ENCODE measurements at places on chromosomes 4 and X.

- no peak for DNase-seq
These were observed 89.8 kb upstream of the TNIP3 start for GRCh38 chr4:121253961-121254360.

DNA sequence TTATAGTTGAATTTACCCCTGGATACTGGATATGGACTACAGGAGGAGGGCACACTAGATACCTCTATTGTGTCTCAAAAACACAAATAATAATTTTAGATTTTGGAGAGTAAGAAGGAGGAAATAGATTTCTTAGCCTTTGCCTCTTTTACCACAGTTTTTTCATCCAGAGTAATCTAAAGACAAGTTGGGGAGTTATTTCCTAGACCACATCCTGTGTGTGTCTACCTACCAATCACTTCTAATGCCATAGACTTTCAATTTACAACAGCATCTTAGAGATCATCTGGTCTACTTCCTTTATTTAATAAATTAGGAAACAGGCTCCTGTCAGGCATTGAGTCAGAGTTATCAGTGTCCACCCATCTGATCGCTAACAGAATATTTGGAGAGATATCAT is 191.5 kb downstream of the EDA start:
- no peak for DNase-seq

DNA sequence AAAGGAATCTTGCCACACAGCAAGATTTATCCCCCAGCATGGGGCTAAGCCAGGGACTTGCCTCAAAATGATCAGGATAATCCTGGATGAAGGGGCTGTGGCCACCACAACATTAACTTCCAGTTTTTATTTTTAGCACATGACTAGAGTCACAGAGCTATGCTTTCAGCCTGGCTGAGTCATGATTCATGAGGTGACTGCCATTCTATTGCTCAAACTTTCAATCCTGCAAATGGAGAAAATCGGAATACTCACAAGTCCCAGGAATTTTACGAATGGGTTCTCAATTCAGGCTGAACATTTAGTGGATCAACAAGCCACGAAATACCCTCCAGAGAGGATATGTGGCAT is 70.7 kb upstream of the HPGD start:
- DNase-seq = peak; percentile 44

GRCh38 chr4:150012851-150013360 is 65.3 kb upstream of the DCLK2 start:
- DNase-seq = peak; percentile 25

GRCh38 chr4:126973201-126973600 is 659.6 kb upstream of the INTU start:
- no peak for DNase-seq

- DNase-seq = no peak
These were observed 126.5 kb upstream of the INTU start for GRCh38 chr4:127506283-127506682.

DNA sequence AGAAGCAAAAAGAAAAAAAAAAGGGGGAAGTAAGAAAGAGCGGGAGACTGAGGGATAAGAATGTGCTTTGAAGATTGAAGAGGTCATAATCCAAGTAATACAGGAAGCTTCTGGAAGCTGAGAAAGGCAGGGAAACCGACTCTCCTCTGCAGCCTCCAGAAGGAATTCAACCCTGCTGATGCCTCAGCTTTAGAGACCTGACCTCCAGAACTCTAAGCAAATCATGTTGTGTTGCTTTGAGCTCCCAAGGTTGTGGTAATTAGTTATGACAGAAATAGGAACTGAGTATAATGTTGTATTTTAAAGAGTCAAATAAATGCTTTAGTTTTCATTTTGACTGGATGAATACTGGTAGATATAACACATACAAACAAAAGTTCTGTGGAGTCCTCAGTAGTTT is 48.0 kb upstream of the FAT1 start:
- DNase-seq = no peak

DNA sequence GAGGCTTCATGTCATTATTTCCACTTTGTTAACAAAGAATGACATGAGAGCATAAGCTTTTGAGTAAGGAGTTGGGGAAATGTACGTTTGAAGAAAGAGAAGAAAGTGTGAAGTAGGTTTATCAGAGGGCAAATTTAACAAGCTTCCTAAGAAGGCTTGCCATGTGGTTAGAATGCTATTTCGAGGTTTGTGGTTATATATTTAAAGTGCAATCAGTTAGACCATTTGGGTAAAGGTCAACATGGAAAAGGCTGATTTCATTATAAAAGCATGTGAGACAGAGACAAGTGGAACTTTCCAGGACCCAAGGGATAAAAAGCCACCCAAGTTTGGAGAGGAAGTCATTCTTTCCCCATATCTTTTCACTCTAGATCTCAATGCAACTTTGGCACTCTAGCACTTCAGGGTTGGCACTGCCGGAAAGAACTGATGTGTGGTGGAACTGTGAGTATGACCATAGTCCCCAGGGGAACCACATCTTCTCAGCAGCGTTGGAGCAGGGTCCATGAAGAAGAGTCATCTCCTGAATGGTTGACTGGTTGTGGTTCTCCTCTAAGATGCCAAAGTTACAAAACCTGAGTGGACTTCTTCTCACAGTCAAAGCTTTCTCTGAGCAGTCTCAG is 529.9 kb downstream of the MID1IP1 start:
- DNase-seq = no peak

- DNase-seq = no peak
These were observed 258.5 kb downstream of the PABPC4L start for GRCh38 chr4:133943081-133943480.

DNA sequence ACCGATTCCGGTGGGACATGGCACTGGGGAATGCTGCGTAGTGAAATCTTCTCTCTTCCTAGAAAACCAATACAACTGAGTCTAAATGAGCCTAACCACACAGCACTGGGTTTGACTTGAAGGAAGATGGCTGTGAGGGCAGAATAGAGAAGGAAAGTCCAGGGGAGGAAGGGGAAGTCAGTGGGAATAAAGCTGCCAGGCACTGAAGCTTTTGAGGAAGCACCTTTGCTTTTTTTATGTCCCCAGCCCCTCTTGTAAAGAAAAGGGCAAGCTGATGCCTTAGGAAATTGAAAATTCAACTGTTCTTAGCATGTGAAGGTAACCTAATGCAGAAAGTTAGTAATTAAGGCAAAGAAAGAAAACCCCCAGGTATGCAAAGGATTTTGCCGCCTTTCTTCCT is 20.6 kb downstream of the MED28 start:
- DNase-seq = no peak

- peak; percentile 35 for DNase-seq
These were observed 337 bp downstream of the STIM2 start for GRCh38 chr4:26860922-26861433.

GRCh38 chr4:41524425-41524824 is 13.5 kb upstream of the LIMCH1 start:
- DNase-seq = no peak

DNA sequence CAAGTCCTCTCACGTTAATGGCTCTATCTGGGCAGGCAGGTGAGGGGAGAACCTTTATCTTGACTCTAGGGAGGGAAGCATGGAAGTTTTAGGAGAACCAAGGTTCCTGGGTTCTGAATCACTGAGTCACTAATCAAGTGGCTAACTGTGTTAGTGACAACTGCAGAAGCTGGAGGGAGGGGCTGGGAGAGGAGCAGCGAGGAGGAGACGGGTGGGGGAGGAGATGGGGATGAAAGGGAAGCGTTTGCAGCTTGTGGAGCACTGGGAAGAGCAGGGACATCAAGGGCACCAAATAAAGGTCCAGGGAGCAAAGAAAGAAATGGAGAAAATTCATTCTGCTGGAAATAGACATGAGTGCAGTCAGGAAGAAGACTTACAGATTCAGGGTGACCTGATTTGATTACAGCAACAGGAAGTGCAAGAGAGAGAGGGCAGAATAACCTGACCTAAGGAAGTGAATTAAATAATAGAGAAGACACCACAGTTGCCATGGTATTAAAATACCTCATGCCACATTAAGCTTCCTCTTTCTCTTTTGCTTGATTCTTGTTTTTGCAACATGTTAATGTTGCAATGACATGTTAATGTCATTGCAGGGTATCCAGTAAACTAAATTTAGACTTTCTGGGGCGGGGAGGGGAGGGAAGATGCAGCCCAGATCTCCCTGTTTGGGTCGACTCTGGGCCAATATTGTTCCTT is 4.5 kb upstream of the SETD7 start:
- DNase-seq = no peak

GRCh38 chr4:80875642-80876041 is 154.9 kb upstream of the BMP3 start:
- no peak for DNase-seq

- DNase-seq = peak; percentile 72
These were observed 41.1 kb downstream of the LUZP4 start for GRCh38 chrX:115330498-115331168.

DNA sequence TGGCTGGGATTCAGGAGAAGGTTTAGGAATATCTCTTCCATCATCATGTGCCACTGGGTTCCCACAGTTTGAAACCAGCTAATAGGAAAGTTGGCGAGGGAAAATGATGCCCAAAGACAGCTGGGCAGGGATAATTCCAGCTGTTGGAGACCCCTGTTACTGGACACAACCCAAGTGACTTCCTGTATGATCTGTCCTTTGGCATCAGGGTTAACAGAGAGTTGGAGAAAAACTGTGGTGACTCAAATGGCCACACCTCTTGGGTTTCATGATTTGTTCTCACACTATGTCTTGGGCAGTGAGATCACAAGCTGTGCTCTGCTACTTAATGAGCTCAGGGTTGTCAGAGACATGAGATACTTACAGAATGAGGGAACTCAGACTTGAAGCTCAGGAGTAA is 3.8 kb downstream of the FGF16 start:
- DNase-seq = no peak

GRCh38 chr4:7837597-7838135 is 102.0 kb downstream of the AFAP1 start:
- DNase-seq = no peak

DNA sequence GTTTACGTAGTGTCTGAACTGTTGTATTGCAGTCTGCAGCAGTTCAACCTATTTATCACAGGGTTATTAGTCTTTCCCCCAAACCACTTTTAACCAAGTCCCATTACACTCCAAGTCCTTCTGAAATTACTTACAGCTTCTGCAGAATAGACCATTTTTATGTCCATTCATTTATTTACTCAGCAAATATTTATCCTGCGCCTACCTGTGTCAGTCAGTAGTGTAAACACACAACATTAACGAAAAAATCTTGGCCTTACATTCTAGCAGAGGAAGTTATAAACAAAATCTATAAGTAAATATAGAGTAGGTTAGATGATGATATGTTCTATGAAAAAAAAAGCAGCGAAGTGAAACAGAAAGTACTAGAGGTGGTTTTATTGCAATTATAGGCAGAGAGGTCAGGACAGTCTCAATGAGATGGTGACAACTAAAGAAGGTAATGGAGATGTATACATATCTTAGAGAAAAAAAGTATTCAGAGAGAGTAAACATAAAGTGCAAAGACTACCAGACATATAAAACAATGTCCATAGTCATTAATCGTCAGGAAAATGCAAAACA is 534.7 kb downstream of the KCNIP4 start:
- DNase-seq = no peak

All from SK-MEL-5 (cell line).